ENCODE measurements at places on chromosomes 4 and X.
A peak's percentile ranks its signal among the peaks of the same experiment; 100 is the strongest.

DNA sequence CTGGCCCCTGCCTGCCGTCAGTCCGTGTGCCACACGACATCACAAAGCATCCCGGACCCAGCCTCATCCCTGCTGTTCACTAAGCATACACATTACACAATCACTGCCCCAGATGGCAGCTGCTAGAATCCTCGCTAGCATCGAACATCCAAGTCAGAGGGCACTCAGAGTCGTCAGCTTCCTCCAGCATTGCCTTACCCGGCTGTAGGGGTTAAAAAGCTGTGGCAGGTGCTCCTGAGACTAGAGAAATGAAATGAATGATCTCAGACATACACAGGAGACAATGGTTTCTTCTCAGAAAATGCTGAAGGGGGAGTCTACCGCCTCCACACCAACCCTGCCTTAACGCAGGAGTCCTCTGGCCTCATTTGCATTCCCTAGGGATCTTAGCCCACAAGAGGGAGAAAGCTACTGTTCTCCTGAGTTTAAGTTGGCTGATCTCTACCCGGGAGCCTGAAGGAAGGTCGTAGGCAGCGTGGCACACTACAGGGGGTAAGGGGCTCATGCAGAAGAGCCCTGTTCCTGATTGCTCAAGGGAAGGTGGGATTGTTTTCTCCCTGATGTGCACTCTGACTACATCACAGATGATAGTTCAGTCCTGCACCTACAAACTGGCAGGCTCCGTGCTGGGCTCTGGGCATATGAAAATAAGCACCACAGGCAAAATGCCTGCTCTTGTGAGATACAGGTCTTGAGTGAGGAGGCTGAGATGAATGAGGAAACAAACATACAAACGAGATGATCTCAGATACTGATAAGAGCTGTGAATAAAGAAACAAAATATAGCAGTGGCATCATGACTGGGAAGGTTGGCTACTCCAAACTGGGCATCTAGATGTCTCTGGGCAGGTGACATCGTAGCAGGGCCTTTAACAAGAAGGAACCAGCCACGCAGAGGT is 2.6 kb upstream of the KIAA0232 start:
- DNase-seq, result no peak

- DNase-seq, result no peak
Observed at GRCh38 chr4:114015444-114015899, 36.0 kb upstream of the ARSJ start.

DNA sequence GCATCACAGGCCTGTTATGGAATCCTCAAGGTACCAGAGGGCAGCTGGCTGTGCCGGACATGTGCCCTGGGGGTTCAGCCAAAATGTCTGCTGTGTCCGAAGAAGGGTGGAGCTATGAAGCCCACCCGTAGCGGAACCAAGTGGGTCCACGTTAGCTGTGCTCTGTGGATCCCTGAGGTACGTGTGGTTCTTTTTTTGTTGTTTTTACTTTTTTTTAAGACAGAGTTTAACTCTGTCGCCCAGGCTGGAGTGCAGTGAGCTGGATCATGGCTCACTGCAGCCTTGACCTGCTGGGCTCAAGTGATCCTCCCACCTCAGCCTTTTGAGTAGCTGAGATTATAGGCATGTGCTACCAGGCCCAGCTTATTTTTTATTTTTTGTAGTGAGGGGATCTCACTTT is 46.1 kb downstream of the JADE1 start:
- DNase-seq, result no peak

DNA sequence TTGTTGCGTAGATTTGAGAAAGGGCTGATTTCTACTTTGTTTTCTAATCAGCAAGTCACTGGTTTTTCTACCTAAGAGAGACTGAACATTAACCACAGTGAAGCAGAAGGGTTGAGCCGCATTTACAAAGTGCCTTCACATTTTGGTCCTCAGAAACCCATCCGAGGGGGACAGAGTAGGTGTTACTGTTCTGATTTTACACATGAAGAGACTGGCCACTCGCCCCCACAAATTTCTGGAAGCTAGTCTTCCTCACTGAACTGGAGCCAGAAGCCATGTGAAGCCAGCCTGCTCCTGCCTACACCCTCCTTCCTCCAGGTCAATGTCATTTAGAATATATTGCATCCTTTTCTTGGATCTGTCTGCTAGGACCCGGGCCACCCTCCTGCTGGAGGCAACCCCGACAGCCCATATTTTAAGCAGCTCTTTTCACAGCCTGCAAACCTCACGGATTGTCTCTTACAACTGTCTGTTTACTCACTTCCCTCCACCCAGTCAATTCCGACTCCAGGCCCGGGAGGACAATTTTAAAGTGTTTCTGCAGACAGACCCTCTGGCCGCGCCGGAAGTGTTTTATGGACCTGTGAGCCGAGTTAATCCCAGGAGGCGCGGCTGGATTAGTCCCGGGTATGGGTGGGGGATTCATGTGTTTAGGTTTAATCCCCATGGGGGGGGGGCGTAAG is 73.2 kb upstream of the BCOR start:
- no peak for DNase-seq

DNA sequence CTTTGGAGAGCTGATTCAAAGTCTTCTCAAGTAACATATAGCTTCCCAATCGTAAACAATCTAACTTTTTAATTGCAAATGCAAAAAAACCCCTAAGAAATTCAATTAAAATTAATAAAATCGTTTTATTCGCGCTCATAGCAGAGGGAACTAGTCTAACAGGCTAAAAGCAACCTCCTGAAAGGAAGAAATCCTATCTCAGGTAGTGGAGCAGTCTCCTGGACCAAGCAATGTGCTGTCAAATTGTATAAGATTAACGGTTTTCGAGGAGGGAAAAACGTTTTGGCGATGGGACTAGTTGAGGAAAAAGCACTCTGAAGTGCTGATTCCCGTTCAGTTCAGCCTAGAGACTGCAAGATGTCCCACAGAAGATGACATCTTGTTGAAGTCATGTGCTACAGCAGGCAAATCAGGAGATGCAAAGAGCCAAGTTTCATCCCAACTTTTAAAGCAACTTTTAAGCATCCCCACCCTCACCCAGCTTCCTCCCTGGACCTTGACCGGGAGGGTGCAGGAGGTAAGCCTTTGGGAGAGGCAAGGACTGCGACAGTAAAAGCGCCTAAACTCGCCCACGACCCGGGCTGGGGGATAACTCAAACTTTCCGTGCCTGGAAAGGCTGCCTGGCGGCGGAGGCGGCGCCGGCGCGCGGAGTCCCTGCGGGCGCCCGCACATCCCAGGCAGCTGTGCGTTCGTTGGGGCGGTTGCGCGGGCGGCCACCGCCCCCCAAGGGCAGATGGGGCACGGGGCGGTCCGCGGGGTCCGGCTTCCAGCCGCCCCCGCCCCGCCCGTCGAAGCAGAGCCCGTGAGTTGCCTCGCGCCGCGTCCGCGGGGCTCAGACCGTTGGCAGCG is 784 bp downstream of the MAP7D3 start:
- peak; percentile 2 for DNase-seq

DNA sequence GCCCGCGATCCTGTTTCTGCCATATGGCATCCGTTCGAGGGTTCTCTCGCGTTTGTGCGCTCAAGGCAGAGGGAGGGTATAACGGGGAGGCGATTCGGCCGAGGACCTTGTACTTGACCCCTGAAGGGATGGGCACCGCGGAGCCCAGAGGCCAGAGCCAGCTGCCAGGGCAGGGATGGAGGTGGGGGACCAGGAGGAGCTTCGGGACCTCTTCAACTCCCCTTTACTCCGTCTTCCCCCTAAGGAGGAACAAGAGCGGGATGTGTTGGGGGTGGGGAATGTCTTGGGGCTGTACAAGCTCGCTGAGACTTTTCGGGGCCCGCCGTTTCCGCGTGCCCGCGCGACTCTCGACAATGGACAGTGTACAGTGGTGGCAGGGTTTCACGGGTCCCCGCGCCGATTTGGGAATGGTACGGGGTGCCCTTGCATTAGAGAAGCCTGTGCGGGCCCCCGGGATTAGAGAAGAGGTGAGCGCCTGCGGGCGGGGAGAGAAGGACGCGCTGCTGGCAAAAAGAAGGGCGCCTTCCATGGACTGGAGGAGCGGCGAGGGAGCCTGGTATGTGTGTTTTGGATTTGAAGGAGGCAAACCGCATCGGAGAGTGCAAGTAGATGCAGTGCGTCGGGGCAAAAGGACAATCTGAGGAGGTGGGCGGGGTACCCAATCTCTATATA is 760 bp downstream of the UGT8 start:
- no peak for DNase-seq

- DNase-seq, result no peak
Observed at GRCh38 chrX:45309096-45309495, 108.4 kb upstream of the DIPK2B start.

DNA sequence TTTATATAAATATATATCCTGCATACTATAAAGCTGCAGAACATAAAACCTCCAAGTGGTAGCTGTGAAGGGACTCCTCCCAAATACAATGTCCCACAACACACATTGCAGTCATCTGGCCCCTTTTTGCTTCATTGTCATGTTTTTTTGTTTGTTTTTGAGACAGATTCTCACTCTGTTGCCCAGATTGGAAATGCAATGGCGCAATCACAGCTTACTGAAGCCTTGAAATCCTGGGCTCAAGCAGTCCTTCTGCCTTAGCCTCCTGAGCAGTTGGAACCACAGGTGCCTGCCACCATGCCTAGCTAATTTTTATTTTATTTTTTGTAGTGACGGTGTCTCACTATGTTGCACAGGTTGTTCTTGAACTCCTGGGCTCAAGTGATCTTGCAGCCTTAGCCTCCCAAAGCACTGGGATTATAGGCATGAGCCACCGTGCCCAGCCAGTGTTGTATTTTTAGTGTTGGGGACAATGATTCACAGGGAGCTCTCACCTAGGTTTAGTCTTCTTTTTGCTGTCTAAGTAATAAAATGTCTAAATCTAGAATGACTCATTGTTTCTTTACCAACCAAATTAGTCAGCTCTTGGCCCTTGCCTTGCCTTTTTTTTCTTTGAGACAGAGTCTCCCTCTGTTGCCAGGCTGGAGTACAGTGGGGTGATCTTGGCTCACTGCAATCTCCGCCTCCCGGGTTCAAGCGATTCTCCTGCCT is 24.0 kb upstream of the XIAP start:
- DNase-seq, result no peak

DNA sequence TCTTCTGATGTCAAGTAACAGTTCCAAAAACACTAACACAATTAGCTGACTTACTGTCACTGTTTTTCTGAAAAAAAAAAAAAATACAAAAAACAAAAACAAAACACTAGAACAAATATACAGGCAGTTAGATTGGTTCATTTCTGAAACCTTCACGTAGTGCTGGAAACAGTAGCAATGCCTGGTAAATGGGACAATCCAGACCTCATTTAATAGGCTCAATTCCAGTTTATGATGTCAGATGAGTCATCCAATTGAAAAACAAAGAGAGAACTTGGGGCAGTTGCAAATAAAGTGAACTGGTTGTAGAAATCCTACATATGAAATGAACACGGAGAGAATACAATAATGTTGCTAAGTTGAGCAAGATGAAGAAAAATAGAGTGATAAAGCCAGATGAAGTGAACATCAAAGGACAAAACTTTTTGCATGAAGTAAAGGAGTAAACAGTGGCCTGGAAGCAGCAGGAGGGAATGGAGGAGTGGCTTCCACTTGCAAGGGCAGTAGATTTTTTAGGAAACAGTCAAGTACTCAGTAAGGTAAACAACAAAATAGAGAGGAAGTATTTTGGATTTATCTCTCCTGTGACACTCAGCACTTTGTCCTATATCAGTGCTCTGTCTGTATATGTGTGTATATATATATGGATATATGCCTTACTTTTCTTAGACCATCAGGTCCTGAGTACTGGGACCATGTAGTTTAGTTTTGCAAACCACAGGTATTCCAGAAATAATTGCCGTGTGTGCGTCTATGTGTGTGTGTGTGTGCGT is 39.3 kb upstream of the MAGEA10 start:
- no peak for DNase-seq

DNA sequence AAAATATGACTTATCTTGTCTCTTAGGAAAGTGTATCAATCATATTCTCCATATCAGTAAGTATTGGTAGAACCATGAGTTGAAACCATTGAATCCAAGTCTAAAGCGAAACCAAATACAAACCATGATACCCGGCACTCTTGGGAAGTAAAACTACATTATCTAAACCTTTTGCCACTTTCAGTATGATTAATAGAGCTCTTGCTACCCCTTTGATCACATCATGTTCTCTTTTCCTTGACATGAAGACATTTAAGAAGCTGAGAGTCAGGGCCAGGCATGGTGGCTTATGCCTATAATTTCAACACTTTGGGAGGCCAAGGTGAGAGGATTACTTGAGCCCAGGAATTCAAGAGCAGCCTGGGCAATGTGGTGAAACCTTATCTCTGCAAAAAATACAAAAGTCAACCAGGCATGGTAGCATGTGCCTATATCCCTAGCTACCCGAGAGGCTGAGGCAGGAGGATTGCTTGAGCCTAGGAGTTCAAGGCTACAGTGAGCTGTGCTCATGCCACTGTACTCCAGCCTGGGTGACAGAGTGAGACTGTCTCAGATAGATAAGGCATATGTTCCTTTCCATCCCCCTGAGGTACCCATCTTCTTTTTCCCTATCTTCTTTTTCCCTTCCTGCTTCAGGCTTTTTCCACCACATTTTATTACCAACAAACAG is 45.4 kb downstream of the CEP135 start:
- DNase-seq, result no peak

DNA sequence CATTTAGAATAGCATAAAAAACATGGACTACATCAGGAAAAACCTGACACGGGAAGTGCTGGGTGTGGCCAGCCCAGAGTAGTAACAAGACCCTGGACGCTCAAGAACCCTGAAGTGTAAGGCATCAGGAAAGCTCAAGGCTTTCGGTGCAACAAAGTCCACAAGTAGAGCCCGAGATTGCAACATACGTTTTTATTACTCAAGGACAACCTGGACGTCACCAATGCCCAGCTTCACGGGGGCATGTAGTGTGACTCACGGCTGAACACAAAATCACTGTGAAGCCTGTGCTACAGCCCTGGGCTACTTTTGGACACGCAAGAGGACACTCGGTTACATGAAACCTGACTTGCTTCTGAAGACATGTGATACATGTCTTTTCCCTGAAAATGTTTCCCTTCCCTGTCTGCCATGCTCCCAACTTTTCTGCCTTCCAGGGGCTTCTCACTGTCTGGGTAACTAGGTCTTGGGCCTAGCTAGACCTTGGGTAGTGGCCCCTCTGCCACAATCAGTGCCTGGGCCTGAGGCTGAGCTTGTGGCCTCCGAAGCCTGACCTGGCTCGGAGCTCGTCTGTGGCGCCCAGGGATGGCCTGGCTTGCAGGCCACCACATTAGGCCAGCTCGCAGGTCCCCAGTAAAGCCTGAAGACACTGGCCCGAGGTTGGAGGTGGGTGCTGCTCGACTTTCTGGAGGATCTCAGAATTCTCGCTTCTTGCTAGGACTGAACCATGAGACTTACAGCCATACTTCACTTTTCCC is 9.2 kb downstream of the IRAK1 start:
- DNase-seq, result no peak

Measured in T-helper 9 cell (primary cell).